ENCODE measurements at places on chromosomes 7 and 10.

DNA sequence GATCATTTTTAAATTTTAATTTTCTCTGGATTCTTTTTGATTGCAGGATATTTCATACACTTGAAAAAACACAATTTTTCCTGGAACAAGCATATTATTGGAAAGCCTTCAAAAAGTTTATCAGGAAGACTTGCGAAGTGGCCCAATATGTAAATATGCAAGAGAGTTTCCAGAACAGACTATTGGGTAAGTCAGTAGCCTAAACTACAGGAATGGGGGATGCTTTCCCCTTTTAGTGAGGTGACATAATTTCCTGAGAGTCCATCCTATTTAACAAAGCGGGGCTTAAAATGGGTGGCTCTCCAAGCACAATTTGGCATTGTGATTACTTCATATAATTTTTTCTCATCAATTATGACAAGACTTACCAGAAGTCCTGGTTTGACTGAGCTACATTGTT lies 77.9 kb downstream of the ABCA13 start:
- no peak for DNase-seq

GRCh38 chr10:19247843-19248242 lies 199.2 kb downstream of the MALRD1 start:
- DNase-seq: no peak

DNA sequence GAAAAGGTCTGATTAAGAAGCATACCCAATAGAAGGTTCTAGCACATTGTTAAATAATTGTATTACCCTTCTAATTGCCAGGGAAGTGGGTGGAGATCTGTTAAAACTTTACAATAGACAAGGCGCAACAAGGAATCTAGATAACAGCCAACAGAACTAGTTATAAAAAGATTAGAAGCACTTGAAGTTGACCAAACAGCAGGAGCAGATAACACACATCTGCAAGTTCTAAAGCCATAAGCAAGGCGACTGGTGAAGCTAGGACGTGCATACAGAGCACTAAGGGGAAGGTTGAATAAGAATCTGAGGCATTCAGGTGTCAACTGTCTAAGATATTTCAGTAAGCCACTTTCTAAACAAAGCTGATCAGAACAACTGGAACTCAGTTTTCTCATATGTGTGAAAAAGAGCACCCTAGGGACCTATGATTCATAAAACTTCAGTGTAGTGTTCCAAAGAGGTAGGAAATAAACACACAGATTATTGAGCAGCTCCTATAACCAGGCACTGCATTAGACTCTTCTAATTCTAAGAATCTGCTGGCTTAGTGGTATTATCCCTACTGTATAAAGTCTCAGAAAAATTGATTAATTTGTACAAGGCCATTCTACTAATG lies 111.2 kb downstream of the SAMD9 start:
- DNase-seq: no peak

GRCh38 chr7:82317760-82318159 lies 125.8 kb downstream of the CACNA2D1 start:
- no peak for DNase-seq

DNA sequence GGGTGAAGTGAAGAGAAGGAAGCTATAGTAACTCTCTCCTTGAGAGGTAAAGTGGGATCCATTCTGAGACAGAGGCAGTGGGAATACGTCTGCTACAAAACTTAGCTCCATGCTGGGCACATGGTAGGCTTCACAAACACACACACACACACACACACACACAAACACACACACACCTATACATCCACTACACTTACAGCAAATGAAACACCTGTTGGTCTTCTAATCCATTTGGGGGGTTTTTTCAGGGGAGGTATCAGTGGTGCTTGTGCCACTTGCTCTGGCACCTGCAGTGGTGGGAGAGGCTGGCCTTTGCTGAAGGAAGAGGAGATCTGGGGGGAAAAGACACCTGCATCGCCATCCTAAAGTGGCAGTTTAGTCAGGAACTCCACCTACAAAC lies 14.5 kb downstream of the SEC31B start:
- no peak for DNase-seq

DNA sequence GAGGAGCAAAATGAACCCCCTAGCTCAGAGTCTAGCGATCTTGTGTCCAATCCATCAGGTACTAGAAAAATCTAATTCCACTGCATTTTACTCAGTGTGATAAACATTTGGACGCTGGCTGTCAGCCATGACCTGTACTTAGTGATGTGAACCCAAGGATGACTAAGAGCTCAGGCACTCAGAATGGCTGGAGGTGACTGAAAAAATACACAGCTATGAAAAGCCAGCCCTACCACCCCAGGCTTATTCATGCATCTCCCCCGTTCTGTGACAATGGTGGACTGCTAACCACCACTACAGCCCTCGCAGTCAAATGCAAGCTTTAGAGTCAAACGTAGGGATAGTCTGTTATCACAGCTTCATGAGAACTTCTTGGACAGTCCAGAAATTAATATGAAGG lies 14.9 kb downstream of the AFAP1L2 start:
- DNase-seq: no peak

DNA sequence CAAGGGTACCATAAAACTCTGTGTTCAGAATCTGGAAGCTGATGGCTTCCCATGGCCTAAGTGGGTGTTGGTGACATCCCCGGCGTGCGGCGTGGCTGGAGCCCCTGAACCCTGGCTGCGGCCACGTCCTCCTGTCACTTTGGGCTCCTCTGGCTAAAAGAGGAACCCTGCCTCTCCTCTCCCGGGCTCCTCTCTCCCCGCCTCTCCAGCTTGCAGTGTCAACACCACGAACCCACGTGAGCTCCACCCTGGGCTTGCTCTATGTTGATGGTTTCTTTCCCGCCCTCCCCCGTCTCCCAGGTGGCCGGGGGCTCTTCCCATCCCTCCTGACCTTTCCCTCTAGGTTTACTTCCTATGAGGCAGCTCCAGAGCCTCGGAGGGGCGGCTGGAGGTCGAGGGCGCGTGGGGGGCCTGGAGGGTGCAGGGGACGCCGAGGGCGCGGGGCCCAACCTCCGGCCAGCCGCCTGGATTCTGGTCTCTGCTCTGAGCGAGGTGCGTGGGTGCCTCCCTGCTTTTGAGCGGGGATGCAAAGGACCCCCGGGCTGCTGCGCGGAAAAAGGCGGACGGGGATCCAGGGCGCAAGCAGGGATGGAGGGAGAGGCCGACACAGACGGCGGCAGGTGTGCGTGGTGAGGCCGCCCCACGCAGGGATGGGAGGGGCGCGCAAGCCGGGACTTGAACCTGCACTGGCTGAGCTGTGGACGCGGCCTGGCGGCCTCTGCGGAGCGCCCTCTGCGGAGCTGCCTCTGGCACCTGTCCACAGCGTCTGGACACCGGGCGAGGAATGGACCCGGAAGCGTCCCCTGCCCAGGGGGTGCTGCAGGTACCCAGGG lies 115.5 kb upstream of the DIP2C start:
- no peak for DNase-seq

- DNase-seq: no peak
Observed at GRCh38 chr10:84456126-84456525, 127.7 kb downstream of the CCSER2 start.

- no peak for DNase-seq
Observed at GRCh38 chr7:132590162-132590561, 13.9 kb upstream of the PLXNA4 start.

GRCh38 chr7:138610671-138611170 lies 90.4 kb downstream of the SVOPL start:
- DNase-seq: no peak

DNA sequence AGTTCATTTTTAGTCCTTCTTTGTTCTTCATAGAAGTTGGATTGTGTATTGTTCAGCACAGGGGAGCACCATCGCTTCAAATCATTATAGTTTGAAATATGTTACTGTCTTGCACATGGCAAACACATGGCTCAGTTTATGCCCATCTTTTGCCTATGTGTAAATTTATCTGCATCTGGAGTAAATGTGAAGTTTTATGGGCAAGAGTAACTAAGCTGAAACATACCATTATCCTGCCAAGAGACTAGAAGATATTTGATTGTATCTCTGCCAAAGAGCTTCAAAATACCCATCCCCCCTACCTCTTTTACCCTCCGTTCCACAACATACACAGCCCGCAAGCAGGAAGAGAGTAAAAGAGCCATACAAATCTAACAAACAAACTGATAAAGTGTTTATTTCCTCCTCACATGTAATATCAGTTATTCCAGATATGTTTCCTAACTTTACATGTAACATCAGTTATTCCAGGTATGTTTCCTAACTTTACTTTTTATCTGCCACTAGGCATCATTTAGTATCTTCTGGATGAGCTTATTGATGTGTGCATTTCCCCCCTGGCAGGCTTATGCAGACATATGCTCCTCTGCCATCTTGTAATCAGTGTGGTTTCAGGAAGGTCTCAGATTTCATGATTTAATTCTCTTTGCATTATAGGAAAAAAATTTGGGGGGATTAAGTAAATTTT lies 127.7 kb downstream of the SRI start:
- DNase-seq: no peak

GRCh38 chr7:108407676-108408075 lies 48.6 kb downstream of the NRCAM start:
- DNase-seq: no peak

- no peak for DNase-seq
Observed at GRCh38 chr10:26485150-26485941, 47.2 kb downstream of the APBB1IP start.

- DNase-seq: no peak
Observed at GRCh38 chr10:122656741-122657140, 42.9 kb downstream of the C10orf120 start.

DNA sequence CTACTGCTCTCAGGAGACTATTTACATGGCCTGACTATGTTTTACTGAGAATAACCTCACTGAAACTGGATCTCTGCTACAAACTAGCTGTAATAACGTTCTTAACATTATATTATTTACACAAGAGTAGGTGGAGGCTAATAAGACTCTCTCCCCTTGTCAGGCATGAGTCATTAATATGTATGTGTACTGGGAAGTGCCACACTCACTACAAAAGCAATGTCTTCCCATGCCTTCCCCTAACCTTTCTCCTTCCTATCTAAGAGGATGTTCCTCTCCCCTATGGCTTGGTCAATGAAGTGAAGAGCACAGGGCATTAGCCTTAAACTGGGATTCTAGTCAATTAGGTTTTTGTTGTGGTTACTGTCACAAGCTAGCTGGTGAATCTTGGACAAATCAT lies 147.9 kb downstream of the DGKB start:
- no peak for DNase-seq

DNA sequence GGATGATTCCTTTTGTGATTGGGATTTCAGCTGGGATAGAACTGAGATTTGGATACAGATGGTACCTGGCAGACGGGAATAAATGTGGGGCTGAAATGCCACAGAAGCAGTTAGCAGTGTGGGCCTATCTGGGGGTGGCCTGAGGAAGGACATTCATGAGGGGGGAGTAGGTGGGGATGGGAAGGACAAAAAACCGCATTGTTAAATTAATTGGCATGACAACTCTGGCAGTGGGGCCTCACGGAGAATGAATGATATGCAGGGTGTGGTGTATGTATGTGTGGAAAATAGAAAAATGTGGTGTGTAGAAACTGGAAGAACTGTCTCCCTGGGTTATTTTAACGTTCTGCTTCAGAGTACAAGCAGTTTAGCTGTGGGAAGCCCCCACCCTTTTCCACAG lies 17.8 kb downstream of the SDK1 start:
- no peak for DNase-seq

DNA sequence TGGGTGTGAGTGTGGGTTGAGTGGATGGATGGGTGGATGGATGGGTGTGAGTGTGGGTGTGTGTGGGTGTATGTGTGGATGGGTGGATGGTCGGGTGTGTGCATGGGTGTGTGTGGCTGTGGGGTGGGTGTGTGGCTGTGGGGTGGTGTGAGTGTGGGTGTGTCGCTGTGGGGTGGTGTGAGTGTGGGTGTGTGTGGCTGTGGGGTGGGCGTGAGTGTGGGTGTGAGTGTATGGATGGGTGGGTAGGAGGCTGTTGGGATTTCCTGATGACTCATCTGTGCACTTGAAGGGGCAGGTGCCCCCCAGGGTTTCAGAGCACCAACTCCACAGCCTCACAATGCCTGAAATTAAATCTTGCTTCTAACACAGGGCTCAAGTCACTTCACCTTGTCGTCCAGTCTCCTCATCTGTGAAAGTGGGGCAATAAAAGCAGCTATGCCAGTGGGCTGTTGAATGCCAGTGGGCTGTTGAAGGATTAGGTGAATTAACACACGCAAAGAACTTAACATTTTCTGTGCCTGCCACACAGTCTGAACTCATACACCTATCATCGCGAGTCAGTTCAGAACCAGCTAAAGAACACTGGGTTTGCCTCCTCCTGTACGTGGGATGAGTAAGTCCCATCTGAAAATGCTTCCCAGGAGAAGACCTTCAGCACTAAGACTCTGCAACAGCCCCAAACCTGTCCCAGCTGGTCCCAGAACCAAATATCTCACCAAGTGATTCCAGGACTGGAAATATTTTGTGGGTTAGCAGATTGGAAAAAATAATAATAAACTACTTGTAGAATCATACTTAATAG lies 32.0 kb downstream of the SFMBT2 start:
- no peak for DNase-seq

DNA sequence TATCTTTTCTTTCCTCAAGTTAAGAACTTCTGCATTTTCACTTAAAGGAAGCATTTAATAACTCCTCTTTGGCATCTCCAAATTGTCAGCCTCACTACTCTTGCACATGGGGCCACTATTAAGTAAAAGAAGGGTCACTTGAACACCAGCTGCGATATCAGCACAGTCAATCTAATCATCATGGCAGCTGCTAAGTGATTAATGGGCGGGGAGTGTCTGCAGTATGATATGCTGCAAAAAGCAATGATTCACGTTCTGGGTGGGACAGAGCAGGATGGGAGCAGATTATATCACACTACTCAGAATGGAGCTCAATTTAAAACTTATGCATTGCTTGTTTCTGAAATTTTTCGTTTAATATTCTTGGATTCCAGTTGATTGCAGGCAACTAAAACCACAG lies 447.4 kb upstream of the PFKP start:
- no peak for DNase-seq

DNA sequence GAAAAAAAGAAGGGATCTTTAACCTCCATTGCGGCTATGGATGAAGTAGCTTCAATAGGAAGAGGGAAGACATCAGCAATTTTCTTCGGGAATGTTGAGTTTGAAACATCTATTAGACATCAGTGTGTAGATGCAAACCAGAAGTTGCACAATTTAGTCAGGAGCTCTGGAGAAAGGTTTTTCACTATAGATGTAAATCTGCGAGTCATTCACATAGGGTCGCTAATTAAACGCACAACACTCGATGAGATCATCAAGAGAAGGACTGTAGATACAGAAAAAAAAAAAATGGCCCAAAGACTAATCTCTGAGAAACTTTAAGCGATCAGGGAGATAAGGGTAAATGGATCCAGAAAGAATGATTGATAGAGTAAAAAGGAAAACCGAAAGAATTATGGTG lies 61.7 kb upstream of the TES start:
- no peak for DNase-seq

DNA sequence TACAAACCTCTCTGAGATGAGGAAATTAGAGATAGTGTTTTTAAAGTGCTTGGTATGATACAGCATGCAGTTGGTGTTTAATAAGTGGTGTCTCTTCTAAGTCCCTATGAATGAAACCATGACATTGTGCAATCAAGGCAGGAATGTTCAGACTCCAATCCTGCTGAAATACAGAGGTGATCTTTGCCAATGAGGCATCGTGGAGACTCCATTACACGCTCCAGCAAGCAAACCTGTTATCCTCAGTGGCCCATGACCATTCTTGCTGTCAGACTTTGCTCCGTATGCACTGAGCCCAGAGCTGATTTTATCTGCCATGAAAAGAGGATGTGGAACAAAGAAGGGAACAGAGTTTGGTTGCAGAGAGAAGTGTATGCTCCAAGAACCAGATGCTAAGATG lies 47.3 kb downstream of the CDHR3 start:
- no peak for DNase-seq

GRCh38 chr10:34406463-34407323 lies 408.4 kb downstream of the PARD3 start:
- DNase-seq: no peak

GRCh38 chr10:114313139-114313538 lies 74.1 kb downstream of the VWA2 start:
- no peak for DNase-seq

Measured in posterior cingulate gyrus (tissue), 11 donors.